ENCODE measurements at places on chromosomes 16 and 17. TPM values are rescaled to one million over a fixed set of nuclear protein-coding genes. Genes with fewer than 3 reads are reported as not detected.

TEKT5 gene
- 2.2 TPM for total RNA-seq

C16orf92 gene
- total RNA-seq = not detected

RAB26 gene
- 0.33 TPM for total RNA-seq

C17orf113 gene
- 0.11 TPM for total RNA-seq

CTRB1 gene
- 4.4 TPM for total RNA-seq

All from GM12878 (cell line).